WTC11 (cell line): ENCODE measurements at places on chromosomes 11 and 22. TPM values are rescaled to one million over a fixed set of nuclear protein-coding genes. Genes with fewer than 3 reads are reported as not detected.

The ACRV1 gene
- total RNA-seq, result not detected in 3 replicates

- H3K4me1 ChIP-seq, result no peaks in the 10 kb centered on the region
- peaks cover 96% of the 10 kb centered on the region for H3K27me3 ChIP-seq
- no peak for DNase-seq
- no peak overlapping the region for H3K27ac ChIP-seq
Measured at GRCh38 chr22:22773979-22774604, 113.5 kb upstream of the IGLL5 start.

DNA sequence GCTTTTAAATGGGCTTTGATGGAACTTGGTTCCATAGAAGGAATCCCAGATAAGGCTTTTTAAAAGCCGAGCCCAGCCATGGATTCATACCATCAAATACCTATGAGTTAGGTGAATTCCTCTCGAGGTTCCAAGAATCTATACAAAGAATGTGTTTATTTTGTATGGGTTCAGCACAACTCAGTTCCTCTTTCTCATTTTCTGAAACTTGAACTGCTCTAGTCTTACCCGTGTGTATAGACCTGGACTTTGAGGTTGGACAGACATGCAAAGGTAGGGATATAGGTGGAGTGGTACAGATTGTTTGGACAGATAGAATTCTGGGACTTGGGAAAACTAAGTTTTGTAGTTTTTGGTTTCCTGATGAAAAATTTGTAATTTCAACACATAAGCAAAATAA, 97.9 kb downstream of the PGR start:
- H3K27me3 ChIP-seq, result no peaks in the 10 kb centered on the region
- no peaks in the 10 kb centered on the region for H3K36me3 ChIP-seq
- H3K4me3 ChIP-seq, result no peak overlapping the region
- 0 out of 2 replicates have a peak, but pooled peaks cover 2% of the 10 kb centered on the region for H3K4me1 ChIP-seq

DNA sequence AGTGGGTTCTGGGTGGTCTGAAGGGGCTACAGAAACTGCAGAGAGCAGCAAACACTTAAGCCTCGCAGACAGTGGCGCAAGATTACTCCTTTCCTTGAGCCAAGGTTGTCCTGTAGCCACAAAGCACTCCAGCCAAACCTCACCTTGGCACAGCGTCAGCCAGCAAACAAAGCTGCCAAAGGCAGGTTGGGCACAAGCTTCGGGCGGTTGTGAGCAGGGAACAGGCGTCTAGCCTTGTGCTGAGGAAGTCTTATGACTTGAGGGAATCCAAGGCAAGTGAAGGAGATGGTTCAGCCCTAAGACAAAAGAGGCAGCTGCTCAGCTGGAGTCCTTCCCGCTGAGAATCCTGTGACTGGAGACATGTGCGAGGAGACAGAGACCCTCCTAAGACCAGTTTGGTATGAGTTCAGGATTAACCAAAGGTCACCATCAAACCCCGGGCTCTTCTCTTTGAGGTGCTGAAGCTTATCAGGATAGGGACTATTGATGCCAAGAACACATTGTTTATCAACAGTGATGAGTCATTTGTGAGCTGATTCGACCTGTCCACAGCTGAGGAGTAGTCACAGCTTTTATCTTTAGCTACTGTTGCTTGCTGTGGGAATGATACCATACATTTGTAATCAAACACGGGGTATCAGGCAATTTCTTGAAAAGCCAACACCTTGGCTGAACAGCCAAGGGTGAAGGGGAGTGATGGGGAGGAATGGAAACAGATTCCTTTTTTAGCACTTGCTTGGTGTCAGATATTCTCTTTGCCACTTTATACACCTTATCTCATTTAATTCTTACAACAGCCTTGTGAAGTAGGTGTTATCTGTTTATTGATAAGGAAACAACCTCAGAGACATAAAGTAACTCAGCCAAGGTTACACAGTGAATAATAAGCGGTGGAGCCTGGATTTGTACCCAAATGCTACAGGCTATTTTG, 4.6 kb downstream of the ADM start:
- peaks cover 24% of the 10 kb centered on the region for H3K36me3 ChIP-seq
- no peak for DNase-seq
- H3K4me3 ChIP-seq, result peak overlapping the region; percentile 39

DNA sequence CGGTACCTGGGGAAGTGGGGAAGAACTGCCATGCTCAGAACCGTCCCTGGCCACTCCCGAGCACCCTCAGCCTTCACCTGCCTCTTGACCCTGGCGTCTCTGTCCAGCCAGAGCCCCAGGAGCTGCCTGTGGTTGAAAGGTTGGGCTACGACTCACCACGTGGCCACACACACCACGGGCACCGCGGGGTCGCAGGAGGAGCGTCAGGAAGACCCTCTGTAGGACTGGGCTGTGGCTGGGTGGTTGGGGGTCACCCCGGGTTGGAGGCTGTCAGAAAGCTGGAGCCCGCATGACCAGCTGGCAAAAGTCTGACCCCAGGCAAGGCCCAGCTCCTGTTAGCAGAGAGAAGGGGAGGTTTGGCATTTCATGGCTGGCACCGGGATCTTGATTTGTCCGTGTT, 11.5 kb downstream of the KRTAP5-5 start:
- no peak for DNase-seq
- H3K4me1 ChIP-seq, result peaks cover 3% of the 10 kb centered on the region
- H3K27ac ChIP-seq, result no peak overlapping the region
- no peaks in the 10 kb centered on the region for H3K36me3 ChIP-seq

GRCh38 chr22:29633514-29634312, 30.3 kb downstream of the NF2 start:
- no peak overlapping the region for H3K4me3 ChIP-seq
- DNase-seq, result no peak
- peaks cover 10% of the 10 kb centered on the region for H3K36me3 ChIP-seq
- H3K27ac ChIP-seq, result no peak overlapping the region

GRCh38 chr11:19336331-19336730, 95.6 kb upstream of the E2F8 start:
- peaks cover 25% of the 10 kb centered on the region for H3K27me3 ChIP-seq
- H3K27ac ChIP-seq, result no peak overlapping the region
- H3K4me1 ChIP-seq, result no peaks in the 10 kb centered on the region
- H3K4me3 ChIP-seq, result no peak overlapping the region

- no peak for DNase-seq
- peaks cover 2% of the 10 kb centered on the region; the same call in 1 of the 2 replicates for H3K27me3 ChIP-seq
- H3K27ac ChIP-seq, result no peak overlapping the region
- no peak overlapping the region for H3K4me3 ChIP-seq
Measured at GRCh38 chr11:1848640-1849430, 4.0 kb upstream of the LSP1 start.

GRCh38 chr11:6249770-6250555, 9.7 kb upstream of the CCKBR start:
- H3K4me1 ChIP-seq, result peaks cover 8% of the 10 kb centered on the region
- no peak overlapping the region for H3K4me3 ChIP-seq

DNA sequence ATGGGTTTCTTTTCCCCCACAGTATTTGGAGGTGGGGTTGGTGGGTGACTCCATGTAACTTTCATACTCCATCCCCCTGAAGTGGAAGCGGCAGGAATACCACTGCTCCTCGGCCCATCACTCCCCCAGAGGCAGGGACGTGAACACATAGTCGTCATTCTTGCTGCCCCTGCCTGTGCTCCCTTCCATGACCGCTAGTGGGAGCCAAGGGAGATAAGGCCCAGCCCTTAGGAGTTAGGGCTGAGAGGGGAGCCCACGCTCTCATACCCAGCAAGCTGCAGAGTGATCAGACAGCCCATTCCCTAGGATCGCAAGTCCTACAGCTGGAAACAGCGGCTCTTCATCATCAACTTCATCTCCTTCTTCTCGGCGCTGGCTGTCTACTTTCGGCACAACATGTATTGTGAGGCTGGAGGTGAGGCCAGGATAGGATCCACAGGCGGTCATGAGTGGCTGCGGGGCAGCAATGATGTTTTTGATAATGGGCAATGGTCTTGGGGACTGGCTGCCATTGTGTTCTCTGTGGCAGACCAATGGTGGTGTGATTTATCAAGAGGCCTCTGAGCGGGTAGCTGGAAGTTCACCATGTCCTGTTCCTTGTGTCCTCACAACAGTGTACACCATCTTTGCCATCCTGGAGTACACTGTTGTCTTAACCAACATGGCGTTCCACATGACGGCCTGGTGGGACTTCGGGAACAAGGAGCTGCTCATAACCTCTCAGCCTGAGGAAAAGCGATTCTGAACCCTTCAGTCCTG, 15.9 kb downstream of the RHOG start:
- H3K36me3 ChIP-seq, result peaks cover 28% of the 10 kb centered on the region
- no peak overlapping the region for H3K4me3 ChIP-seq
- H3K27ac ChIP-seq, result peak overlapping the region; percentile 26
